ENCODE measurements at places on chromosomes 16 and 17. TPM values are rescaled to one million over a fixed set of nuclear protein-coding genes. Genes with fewer than 3 reads are reported as not detected.

Gene RHBDL1
- total RNA-seq = 0.71 TPM

Gene RAMP2
- total RNA-seq = 46.3 TPM

DNA sequence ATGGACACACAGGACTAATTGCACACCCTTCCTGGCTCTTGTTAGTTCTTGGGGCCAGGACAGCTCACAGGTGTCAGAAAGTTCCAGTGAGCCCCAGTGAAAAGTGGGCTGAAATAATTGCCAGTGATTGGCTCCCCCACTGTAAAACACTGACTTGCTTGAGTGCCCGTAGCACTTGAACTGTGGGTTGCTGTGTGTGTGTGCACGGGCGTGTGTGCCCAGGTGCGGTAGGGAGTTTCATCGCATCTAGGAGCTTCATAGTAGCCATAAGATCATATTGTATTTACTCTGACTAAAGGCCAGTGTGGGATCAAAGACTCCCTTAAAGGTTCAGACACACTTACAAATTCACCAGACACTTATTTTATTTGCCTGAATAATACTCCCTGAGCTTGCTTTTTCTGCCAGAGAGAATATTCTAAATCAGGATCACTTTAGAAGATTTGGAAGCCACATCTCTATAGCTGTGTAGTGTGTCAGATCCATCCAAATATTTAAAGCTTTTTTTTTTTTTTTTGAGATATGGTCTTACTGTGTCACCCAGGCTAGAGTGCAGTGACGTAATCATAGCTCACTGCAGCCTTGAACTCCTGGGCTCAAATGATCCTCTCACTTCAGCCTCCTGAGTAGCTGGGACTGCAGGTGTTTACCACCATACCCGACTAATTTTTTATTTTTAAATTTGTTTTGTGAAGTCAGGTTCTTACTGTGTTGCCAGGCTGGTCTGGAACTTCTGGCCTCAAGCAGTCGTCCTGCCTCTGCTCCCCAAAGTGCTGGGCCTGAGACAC, 11.4 kb downstream of the UNK start:
- peak; percentile 26 for DNase-seq

DNA sequence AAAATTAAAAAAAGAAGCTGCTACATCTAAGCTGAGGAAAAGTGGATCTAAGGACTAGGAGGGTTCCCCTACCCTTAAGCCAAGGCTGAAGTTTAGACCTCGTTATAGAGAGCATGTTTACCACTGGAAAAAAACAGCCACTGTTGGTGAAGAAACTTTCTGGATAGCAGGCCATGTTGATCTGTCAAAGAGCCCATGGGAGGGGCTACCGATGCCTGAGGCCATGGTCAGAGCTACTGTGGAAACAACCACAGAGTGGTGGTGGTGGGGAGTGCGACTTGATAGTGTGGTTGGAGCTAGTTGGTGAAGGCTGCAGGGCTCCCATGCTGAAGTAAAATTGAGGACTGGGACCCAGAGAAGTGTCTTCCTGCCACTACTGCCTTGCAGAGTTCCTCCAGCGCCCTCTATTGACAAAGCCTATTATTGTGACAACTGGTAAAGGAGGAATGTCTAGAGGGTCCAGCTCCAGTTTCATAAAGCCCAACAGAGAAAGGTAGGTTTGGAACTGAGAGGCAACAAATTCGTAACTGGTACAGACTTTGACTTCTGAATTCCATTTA, 12.7 kb upstream of the FAM20A start:
- DNase-seq = no peak

DNA sequence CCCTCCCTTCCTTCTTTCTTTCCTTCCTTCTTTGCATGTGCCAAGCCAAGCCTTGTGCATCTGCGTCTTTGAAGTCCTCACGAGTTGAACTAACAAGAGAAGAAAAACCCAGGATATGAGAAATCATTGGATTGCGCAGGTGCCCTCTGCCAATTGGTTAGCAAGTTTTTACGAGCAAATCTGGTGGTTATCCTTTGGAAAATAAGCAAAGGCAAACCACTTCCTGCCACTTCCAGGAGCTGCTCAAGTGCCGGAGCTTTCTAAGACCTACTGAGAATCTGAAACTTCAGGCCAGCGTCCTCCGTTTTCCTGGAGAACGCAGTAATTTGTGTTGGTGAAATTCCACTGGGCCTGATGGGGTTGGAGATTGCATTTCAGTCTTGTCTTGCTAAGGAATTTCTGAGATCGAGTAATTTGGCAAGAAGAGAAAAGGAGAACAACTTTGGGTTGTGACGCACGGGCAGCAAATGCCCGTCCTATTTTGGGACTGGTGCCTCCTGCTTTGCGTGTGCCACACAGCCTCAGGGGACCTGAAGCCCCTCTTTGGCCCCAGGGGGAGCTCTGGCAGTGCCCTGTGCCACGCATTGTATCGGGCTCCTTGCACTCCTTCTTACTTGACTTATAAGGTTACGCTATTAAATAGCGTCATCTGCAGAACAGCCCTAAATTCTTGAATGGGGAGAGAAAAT, 56.4 kb downstream of the CMIP start:
- DNase-seq = peak; percentile 87

Gene RGS9
- 7.3 TPM for total RNA-seq

DNA sequence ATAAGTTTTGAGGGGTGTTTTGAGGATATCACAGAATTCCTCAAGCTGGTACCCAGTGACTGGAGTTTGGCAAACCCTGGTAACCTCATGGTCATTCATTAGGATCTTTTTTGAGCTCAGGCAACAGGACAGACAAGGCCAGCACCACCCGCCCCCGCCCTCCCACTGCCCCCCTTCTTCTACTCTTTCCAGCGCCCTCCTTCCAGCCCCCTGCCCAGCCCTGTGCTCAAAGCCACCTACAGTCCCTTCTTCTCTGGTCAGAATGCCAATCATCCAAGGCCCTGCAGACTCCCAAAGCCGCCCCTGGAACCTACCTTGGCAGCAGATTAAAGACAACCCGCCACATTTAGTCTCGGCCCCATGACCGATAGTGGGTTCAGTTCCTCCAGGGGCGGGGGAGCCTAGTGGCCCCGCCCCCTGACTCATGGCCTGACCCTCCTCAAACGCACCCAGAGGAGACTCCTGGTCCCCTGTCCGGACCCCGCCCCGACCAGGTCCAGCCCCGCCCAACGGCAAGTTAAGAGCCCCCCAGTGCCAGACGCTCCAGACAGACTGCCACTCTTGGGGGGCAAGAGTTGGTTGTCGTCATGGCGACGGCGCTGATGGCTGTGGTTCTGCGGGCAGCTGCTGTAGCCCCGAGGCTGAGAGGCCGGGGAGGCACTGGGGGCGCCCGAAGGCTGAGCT, at the start of gene NAGS:
Gene NAGS, plus strand, starts transcription at position 546 of the 684 bp plus-strand sequence. Its CDS starts 42 bp downstream, at position 588.
- peak; percentile 83 for DNase-seq

DNA sequence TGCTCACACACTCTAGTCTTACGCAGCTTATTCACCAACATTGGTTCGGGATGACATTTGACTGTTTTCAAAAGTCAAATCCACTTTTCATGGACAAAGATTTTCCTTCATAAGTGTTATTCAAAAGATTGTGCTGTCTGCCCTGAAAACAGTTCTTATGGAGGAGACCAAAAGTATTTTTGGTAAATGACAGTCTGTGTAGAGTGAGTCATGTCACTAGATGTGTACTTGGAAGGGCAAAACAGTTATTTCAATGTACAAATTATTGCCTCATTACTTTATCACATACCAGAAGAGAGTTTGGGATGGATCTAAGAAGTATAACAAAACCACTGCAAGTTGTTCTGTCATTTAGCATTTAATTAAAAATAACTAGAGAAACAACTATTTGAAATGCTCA, 265.6 kb downstream of the CDH13 start:
- no peak for DNase-seq

Gene SSTR5
- not detected for total RNA-seq

Measured in posterior vena cava (tissue), 2 donors.